ENCODE measurements at places on chromosomes 6 and 20. TPM values are rescaled to one million over a fixed set of nuclear protein-coding genes. Genes with fewer than 3 reads are reported as not detected.

B3GAT2 gene
- not detected for total RNA-seq

FGD2 gene
- not detected for total RNA-seq

STX11 gene
- 1.2 TPM for total RNA-seq

SNAI1 gene
- 0.30 TPM for total RNA-seq

NHLRC1 gene
- 2.1 TPM for total RNA-seq

FOXF2 gene
- total RNA-seq: under 0.01 TPM

ITPA gene
- total RNA-seq: 16.6 TPM

CFAP61 gene
- total RNA-seq: 0.32 TPM

TM9SF4 gene
- total RNA-seq: 54.8 TPM

GABRR1 gene
- total RNA-seq: not detected

SLC22A1 gene
- 1.4 TPM for total RNA-seq

NKAPL gene
- total RNA-seq: 1.9 TPM

C20orf202 gene
- not detected for total RNA-seq

LRRC1 gene
- 15.7 TPM for total RNA-seq

ROMO1 gene
- total RNA-seq: 200 TPM

ID4 gene
- total RNA-seq: 2.4 TPM

SLC26A8 gene
- not detected for total RNA-seq

DNMT3B gene
- 1.5 TPM for total RNA-seq

SLC44A4 gene
- 0.30 TPM for total RNA-seq

MICA gene
- total RNA-seq: 207 TPM

EEF1A2 gene
- 3.9 TPM for total RNA-seq

PAX1 gene
- not detected for total RNA-seq
